ENCODE measurements at places on chromosomes 12 and 14. TPM values are rescaled to one million over a fixed set of nuclear protein-coding genes. Genes with fewer than 3 reads are reported as not detected.

Gene KCNJ8
- total RNA-seq: 0.10 TPM

Gene CEP170B
- 58.2 TPM for total RNA-seq

Gene MDGA2
- not detected for total RNA-seq

Gene KCNH3
- total RNA-seq: 11.9 TPM

Gene BICDL1
- 0.88 TPM for total RNA-seq

Gene OAS3
- total RNA-seq: 7.1 TPM

Gene SYNDIG1L
- not detected for total RNA-seq

Gene SYT1
- 44.6 TPM for total RNA-seq

Gene GUCY2C
- total RNA-seq: not detected

Gene P2RX2
- total RNA-seq: not detected

Gene C14orf39
- total RNA-seq: 2.1 TPM

Gene TSHR
- total RNA-seq: not detected

Gene SIX1
- 96.6 TPM for total RNA-seq

Gene PITPNM2
- total RNA-seq: 7.2 TPM

GRCh38 chr12:58443981-58444371, 476.3 kb downstream of the LRIG3 start:
- DNase-seq: peak; percentile 88

- no peak for DNase-seq
These were observed 27.9 kb upstream of the ATP2A2 start for GRCh38 chr12:110253176-110253575.

GRCh38 chr14:99041141-99041819, 230.7 kb downstream of the BCL11B start:
- no peak for DNase-seq

DNA sequence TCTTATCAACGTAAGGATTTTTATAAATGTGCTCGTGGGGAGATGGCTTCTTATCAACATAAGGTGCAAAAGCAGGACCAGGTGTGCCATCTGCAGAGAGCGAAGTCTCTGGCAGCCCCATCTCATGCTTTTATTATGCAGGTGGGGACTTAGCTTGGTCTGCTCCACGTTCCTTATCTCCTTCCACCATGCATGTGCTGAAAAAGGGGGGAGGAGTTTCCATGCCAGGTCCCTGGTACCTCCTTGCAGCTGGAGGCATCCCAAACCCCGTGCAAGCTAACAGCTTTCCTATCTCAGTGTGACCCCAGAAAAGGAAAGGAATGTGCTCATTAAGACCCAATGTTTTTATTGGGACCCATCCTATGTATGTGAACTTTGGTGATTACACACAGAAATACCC, 608.5 kb downstream of the TMEM121 start:
- no peak for DNase-seq

DNA sequence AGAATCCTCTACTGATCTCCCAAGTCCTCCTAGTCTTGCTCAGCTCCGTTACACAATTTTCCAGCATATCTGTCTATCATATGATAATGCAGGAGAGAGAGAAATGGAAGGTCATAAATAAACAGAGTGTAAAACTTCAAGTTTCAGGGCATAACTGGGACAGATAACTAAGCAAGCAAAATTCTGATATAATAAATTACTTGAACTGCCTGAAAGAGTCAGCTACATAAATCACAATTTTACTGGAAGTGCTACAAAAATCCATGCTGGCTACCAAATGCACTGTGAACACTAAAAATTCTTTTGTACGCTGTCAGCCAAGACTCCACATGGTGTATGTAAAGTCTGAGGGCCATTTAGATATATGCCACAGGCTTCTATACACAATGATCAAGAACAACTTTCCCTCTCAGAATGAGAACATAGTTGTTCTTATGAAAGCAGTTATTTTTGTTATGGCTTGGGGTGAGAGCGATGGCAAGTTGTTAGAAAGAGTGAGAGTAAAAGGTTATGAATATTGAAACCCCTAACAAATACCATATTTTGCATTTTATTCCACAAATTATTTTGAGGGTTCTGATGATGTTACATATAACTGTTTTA, 41.1 kb downstream of the GRIP1 start:
- no peak for DNase-seq

- DNase-seq: no peak
These were observed 75.8 kb downstream of the MOK start for GRCh38 chr14:102229071-102229738.

DNA sequence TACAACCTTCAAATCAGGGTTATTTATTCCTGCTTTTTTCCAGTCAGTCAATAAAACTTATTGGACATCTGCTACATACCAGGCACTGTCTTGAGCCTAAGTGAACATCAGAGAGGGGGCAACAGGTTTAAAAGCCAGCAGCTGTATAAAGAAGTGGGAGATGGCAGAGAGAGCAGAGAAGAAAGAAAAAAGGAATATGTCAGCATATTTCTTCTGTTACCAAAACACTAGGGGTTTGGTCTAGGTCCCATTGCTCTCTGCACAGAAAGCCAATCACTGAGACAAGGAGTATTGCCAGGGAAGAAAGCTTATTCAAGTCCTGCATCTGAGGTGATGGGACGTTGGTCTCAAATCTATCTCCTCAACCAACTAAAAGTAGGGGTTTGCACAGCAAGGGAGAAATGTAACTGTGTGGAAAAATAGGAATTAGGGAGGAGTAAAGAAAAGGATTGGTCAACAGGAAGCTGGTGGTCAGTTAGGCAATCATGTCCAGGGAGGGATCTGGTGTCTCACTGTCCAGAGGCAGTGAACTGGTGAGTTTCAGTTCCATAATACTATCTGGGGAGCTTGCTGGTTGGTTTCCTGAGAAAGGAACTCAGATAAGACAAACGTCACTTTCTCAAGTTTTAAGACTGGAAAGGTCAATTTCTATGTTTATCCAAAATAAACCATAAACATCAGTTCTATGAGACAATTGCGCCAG, 107.5 kb downstream of the PHLDA1 start:
- DNase-seq: no peak

DNA sequence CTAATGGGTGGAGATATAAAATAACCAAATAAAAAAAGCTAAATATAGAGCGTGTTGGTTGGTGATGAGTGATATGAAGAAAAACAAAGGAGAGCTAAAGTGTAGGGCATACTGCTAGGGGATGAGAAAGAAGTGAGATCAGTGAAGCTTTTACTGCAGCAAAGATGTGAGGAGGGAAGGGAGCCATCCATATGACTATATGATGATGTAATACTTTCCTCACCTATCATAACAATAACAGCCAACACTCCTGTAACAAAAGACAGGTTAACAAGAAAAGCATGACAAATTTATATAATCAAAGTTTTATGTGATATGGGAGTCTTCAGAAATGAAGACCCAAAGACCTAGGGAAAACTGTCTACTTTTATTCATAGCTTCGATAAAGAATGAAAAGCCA, 57.4 kb upstream of the LRFN5 start:
- no peak for DNase-seq

DNA sequence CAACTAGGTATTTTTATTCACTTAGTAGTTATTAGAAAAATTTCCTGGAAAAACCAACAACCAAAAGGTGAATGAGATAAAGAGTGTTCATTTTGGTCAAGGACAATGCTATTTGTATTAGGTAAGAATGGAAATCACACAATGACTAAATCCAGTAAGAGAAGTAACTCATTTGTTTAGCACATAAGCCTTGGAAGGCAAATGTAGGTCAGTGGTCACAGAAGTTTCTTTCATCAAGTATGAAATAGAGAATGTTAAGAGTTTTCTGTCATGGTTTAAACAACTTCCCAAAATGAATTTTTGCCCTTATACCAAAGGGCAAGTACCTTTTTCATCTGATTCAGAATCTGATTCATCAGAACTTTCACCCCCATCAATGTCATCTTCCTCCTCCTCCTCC, 101.7 kb downstream of the KIF21A start:
- DNase-seq: no peak

DNA sequence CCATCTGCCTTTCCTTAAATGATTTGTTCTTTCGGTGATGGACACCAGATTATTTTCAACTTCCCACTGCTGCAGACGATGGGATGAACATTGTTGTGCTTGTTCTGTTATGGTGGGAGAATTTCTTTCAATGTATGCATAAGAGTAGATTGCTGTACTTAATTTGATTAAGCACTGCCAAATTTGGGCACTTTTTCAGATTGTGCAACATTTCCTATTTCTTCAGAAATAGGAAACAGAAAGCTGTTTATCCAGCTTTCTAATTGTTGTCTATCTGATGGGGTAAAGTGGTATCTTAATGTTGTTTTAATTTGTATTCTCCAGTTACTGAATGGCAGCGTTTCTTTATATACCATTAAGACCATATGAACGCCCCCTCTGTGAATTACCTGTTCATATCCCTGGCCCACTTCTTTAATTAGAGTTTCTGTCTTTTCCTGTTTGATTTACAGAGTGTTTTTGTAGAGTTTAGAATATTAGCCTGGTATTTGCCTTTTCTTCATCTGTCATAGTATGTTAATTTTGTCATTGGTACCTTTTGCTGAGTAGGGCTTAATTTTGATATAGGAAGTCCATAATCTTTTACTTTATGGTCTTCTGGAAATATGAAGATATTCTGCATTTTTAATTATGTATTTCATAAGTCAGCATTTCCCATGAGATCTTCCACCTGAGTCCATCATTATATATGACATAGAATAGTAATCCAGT, 59.6 kb downstream of the DIP2B start:
- no peak for DNase-seq

GRCh38 chr14:96001866-96002497, 37.2 kb upstream of the C14orf132 start:
- DNase-seq: peak; percentile 98

DNA sequence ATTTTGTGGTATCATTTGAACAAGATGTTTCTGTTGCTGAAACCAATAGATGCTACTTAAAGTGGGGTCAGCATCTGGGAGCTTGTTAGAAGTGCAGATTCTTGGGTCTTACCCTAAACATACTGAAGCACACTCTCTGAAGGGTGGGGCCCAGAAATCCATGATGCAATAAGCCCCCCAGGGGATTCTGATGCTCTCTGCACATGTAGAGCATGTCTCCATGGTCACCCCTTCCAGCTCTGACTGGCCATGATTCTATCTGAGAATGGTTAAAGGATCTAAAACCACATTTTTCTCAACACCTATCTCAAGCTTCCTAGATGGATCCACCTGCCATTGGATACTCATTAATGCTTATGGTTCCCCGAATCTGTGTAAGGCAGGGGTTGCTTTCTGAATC, 20.4 kb downstream of the JDP2 start:
- DNase-seq: no peak

GRCh38 chr12:111037047-111037446, 116.7 kb upstream of the MYL2 start:
- no peak for DNase-seq

GRCh38 chr12:107684029-107684795, 1.4 kb upstream of the PWP1 start:
- DNase-seq: no peak

- DNase-seq: no peak
These were observed 21.6 kb downstream of the PKP2 start for GRCh38 chr12:32874975-32875374.

- DNase-seq: no peak
These were observed 87.1 kb downstream of the ETNK1 start for GRCh38 chr12:22712083-22712482.

GRCh38 chr14:101360054-101360911, 201.0 kb upstream of the DIO3 start:
- no peak for DNase-seq

- peak; percentile 25 for DNase-seq
These were observed 22.6 kb downstream of the IFNG-AS1 start for GRCh38 chr12:68011882-68012207.

DNA sequence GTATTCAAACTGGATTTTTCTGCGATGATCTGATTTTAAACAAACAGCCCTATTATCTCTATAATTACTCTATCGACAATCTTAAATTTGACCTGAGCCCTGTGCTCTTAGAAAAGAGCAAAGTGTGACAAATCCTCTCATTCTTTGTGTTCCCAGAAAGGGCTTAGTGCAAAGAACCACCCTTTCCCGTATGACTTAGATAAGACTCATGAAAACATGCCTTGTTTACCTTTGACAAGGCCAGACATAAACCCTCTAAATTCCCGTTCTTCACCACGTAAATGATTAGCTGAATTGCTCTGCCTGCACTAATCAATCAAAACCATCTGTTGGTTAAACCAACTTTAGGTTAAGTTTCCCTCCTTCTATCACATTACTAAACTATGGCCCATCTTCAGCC, 285.7 kb upstream of the SEL1L start:
- no peak for DNase-seq

- no peak for DNase-seq
These were observed 1.1 kb downstream of the DIP2B start for GRCh38 chr12:50505675-50506530.

DNA sequence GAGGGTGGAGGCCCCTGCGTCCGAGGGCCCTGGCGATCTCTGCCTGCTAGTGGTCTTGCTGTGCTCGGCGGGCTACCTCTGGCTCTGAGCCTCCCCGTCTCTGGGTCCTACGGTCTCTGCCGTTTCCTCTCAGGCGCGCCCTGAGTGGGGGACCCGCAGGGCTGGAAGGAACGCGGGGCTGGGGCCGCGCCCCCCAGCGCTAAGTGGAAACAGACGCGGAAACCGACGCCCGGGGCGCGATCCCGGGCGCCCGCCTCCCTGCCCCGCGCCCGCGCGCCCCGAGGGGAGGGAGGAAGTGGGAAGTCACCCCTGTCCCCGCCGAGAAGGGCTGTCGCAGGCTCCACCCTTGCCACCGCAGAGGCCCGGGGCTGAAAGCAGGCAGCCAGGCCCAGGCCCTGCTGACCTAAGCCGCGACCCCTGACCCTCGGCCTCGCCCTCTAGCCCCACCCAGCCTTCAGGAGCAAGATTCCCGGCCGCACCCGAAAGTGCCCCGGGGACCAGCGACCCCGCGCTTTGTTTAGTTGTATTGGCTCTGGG, 831 bp downstream of the CRIP1 start:
- DNase-seq: no peak

DNA sequence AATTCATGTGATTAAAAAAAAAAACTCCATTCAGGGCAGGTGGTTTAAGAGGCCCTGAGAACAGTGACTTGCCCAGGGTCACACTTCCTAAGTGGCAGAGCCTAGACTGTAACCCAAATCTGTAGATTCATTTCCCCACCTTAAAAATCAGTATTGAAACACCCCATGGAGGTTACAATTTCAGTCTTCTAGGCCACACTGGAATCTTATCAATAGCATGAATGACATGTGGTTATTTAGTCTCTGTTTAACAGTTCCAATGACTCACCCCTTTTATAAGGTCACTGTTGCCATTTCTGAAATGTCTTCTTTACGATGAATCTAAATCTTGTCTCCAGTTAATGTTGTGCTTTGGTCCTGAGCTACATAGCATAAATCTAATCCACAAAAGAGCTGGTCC, 262.3 kb upstream of the GRIP1 start:
- DNase-seq: no peak

- DNase-seq: no peak
These were observed 178.3 kb upstream of the PLEKHA5 start for GRCh38 chr12:18951218-18951617.
